ENCODE measurements at places on chromosomes 2 and 18. TPM values are rescaled to one million over a fixed set of nuclear protein-coding genes. Genes with fewer than 3 reads are reported as not detected.

Gene LRRTM1
- total RNA-seq, result not detected

Gene TLX2
- 1.7 TPM for total RNA-seq

Gene VWA3B
- total RNA-seq, result not detected

Gene REG1A
- total RNA-seq, result not detected

Gene ESPNL
- 0.29 TPM for total RNA-seq

Gene RUFY4
- total RNA-seq, result not detected

Gene IL36A
- total RNA-seq, result not detected

DNA sequence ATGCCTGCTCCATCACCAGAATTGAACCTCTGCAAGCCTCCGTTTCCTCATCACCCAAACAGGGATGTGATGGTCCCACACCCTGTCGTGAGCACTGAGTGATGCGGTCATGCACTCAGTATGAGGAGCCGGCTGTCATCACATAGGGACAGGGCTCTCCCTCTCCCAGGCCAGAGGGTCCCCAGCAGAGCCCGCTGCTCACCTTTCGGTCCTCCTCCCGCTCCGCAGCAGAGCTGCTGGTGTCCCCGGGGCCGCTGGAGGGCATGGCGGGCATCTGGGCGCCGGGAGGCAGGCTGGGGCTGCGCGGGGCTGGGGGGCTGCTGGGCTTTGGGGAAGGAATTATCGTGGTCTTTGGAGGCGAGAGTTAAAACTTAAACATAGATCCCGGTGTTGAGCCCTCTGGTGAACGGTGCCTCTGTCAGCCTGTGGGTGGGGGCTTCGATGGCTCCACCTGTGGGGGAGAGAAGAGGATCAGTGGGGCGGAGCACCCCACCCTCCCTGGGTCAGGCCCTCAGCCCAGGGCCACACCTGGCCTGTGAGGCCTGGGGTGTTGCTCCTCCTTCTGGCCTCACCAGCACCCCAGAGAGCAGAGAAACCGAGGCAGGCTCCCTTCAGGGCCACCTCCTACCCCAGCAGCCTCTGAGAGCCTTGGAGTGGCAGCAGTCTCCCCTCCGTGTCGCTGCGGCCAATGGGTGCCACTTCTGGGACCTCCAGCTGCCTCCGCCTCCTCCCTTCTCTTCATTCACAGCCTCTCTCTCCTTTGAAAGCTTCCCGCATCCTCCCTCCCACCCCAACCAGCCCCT lies 27.8 kb downstream of the DNMT3A start:
- DNase-seq, result no peak

DNA sequence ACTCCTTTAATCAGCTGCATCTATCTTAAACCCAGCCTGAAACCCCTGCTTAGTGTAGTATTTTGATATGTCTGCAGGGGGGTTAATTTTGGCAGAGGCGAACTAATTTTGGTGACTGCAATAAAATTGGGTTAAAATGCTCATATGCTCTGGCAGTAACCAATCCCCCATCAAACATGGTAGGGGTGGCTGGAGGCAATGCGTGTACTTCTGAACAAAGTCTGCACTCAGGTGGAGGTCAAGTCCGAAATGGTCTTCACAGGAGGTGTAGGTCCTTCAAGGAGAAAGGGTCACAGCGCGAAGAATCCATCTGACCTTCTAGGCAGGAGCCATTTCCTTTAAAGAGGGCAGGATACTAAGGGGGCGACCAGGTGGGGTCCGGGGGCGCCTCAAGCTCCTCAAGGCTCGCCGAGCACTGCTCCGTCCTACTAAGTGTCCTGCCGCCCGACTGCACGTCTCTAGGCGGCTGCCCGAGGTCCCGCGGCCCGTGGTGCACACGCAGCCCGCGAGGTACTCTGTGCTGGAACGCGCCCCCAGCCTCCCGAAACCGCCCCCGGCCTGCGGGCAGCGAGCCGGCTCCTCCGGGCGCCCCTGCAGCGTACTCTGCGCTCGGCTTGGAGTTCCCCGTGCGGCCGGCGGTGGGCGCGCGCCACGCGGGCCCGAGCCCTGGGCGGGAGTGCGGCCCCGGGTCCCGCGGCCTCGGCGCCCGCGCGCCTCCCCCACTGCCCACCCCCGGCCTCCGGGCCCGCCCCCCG lies 1.7 kb upstream of the LDLRAD4 start:
- DNase-seq, result no peak

DNA sequence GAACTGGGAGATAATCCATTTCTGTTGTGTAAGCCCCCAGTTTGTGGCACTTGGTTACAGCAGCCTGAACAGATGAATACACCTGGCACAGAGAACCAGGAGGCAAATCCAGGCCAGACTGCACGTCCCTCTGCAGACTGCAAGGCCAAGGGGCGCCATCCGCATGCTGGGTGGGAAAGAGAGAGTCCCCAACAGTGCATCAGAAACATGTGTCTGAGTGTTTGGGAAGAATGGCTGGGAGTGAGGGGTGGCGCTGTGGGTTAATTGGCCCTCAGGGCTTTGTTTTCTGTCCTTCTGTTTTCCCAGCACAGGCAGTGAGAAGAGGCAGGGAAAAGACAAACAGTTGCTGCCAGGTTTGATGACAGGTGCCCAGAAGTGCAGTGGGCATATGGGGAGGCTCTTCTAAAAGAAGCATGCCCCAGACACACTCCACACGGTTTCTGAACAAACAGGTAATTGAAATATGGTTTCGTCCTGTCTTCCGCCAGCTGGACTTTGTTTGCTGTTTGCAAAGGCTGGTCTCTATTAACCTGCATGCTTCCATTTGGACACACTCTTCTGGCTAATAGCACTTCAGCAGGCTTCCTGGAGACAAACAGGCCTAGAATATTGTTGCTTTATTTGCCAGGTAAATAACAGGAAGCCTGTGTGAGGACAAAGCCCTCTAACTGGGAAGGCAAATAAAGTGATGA lies 43.4 kb upstream of the SEC11C start:
- no peak for DNase-seq

DNA sequence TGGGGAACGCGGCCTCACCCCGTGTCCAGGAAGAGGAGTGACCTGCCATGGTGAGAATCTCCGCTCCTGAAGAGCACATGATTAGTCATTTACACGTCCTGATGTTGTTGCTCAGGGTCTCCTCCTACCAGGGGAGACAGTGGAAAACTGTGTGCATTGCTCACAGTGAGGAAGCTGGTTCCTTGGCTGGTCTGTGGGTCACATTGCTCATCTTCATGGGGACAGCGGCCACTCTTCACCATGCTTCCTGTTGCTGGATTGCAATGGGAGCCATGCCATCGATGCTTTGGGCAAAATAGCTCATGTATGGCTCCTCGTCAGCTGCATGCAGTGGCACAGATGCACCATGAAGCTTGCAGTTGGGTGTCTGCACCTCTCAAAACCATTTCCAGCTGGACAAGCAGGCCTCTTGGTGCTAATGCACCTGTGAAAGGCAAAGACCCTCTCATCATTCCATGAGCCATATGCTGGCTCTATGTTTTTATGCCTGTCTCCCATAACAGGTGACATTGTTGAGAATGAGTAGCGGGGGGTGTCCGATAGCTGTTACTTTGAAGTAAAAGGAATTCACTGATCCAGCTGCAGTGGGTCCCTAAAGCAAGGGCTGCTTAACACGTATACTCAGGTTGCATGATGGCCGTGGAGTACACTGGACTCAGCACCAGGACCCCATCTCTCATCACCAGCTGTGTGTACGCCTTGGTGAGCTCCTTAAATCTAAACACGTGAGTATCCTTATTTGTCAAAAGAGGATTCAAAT lies 135.0 kb upstream of the ALKAL2 start:
- DNase-seq, result no peak

DNA sequence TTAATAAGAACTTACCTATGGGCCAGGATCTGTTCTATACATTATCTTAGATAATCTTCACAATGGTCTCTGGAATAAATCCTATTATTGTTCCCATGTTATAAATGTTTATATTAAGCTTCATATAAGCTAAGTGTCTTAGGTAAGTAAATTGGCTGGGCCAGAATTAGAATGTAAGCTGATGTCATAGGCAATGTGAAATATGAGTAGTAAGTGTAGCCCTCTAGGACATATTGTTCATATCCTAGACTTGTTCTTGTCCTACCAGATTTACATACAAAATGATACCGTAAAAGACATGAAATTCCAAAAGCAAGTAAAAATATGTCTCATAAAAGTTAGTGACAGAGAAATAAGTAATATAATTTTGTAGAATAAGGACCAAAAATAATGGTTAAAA lies 89.9 kb downstream of the CDH19 start:
- no peak for DNase-seq

DNA sequence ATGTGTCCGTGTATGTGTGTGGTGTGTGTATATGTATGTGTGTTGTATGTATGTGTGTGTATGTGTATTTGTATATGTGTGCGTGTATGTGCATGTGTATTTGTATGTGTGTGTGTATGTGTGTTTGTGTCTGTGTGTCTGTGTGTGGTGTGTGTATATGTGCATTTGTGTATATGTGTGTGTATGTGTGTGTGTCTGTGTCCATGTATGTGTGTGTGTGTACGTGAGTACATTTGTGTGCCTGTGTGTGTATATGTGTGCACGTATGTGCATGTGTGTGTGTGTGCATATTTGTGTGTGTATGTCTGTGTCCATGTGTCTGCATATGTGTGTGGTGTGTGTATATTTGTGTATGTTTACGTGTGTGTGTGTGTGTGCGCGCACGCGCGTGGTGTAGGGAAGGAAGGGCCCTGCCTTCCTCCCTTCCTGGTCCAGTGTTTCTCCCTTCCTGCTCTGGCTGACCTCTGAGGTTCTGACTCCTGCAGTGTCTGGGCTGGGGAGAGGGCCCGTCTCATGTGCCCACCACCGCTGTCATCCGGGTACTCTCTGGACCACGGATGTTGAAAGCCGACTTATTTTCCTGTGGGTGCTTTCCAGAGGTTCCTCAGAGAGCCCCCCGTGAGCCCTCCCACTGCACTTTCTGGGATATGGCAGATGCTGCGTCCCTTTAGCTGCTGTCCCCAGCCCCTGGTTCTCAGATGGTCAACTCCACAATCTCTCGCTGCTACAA lies 209.5 kb downstream of the DYSF start:
- DNase-seq, result no peak

GRCh38 chr2:25044990-25045389 lies 3.1 kb downstream of the EFR3B start:
- DNase-seq, result no peak

DNA sequence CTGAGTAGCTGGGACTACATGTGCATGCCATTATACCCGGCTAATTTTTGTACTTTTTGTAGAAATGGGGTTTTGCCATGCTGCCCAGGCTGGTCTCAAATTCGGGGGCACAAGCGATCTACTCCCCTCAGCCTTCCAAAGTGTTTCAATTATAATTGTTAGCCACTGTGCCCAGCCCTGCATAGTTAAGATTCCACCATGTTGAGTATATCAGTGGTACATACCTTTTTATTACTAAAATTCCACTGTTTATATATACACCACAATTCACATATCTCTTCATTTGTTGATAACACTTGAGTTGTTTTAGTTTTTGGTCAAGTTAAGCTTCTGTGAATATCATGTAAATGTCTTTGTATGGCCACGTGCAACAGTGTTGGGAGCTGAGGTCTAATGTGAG lies 12.8 kb upstream of the FMNL2 start:
- DNase-seq, result no peak

GRCh38 chr2:1639086-1639858 lies 105.0 kb downstream of the PXDN start:
- no peak for DNase-seq

GRCh38 chr18:29034113-29034856 lies 857.4 kb upstream of the CDH2 start:
- DNase-seq, result no peak

GRCh38 chr2:237497009-237497837 lies 10.2 kb downstream of the MLPH start:
- DNase-seq, result no peak

GRCh38 chr2:39484206-39484605 lies 47.1 kb upstream of the MAP4K3 start:
- no peak for DNase-seq

- DNase-seq, result no peak
These were observed 126.4 kb upstream of the SP5 start for GRCh38 chr2:170588729-170589128.

DNA sequence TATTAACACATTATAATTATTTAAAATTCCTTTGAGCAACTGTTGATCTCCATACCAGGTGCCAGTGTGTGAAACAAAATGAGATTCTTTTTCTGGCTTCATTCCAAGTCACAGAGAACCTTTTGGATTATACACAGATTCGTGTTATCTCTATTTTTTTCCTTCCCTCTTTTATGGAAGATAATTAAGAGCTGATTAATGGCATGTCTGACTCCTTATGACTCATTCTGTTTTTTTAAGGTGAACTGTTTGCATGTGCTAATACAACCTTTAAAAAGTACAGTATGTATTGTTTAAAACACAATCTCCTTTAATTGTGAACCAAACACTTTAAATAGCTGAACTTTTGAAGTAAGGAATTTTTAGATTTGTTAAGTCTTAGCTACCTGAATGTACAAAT lies 39.3 kb downstream of the PELI1 start:
- peak; percentile 10 for DNase-seq

DNA sequence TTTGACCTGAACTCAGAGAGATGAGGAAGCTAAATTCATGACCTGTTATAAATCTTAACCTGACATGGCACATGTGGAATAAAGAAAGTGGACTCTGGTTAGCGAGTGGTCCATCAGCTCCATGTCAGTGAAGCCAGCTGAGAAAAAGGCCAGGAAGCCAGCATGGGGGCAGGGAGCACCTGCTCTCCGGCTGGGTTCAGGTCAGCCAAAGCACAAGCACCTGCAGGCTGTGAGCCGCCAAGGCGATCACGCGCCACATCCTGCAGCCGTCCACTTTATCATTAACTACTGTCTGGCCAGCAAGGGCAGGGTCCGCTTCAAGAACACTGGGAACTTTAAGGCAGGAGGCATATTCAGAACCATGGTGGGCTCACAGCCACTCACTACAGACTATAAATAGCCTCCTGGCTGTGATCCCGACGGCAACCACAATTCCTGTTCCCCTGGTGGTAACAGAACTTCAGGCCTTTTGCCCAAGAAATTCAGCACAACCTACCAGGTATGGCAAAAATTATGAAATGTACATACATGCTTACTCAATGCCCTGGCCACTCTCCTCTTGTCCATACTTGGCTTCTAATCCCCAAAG lies 35.5 kb downstream of the ACVR1 start:
- DNase-seq, result no peak

DNA sequence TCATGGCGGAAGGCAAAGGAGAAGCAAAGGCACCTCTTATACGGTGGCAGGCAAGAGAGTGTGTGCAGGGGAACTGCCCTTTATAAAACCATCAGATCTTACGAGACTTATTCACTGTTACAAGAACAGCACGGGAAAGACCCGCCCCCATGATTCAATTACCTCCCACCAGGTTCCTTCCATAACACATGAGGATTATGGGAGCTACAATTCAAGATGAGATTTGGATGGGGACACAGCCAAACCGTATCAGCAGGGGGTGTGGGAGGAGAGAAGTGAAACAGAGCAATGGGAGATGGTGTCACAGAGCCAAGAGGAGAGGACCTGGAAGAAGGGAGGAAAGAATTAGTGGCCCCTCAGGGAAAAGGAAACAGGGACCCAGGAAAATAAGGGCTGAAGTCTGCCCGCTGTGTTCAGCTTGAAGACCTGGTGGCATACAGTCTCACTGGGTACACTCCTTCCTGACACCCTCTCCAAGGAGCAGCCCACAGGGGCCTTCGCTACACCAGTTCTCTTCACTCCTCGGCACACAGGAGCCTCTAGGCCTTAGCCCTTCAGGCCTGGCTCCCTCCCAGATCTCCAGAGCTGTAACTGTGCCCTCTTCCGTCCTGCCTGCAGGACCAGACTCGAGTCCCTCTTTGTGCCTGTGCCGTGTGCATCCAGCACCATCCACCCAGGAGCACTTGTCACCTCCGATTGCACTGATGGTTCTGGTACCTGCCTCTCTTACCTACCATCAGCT lies 262.1 kb downstream of the EIPR1 start:
- DNase-seq, result no peak

GRCh38 chr18:76174451-76174850 lies 320.6 kb downstream of the ZNF516 start:
- no peak for DNase-seq

- peak; percentile 95 for DNase-seq
These were observed 36.2 kb upstream of the ACAA2 start for GRCh38 chr18:49849331-49850217.

All from A172 (cell line).